ENCODE measurements at places on chromosomes 13 and 19.

DNA sequence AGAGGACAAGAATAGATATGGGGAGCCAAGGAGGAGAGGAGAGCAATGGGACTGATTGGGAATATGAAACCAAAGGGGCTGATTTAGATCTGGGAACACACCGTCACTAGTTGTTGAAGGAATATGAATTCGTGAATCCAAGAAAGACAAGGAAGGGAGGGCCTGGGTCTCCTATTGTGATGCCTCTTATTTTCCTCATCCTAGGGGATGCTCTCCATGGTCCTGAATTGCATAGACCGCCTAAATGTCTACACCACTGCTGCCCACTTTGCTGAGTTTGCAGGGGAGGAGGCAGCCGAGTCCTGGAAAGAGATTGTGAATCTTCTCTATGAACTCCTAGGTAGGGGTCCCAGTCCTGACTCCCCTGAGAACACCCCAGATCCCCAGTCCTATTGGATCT is 21.5 kb downstream of the RYR1 start:
- no peak for DNase-seq

DNA sequence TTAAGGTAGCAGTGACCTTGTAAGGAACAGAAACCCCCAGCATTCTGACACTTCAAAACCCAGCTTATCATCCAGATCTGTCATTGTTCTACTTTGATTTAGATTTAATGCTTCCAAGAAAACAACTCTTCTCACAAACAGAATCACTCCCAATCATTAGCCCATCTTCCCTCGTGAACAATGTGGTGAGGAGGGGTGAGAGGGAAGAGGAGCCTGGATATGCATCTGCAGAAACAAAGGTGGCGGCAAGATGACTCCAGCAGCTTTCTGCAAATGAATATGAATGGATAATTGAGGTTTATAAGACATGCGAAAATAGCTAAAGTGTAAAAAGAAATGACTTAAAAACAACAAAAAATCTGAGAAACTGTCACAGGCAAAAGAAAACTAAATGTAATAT is 859.9 kb upstream of the SLC10A2 start:
- DNase-seq = no peak

GRCh38 chr19:11478167-11479089 is 2.4 kb downstream of the ELAVL3 start:
- DNase-seq = no peak

GRCh38 chr13:110885966-110886869 is 28.7 kb downstream of the ANKRD10 start:
- DNase-seq = no peak
